ENCODE measurements at places on chromosomes 3 and 15.

GRCh38 chr15:99578809-99579208 is 13.0 kb downstream of the MEF2A start:
- H3K27ac ChIP-seq: no peak overlapping the region
- peaks cover 56% of the 10 kb centered on the region for H3K4me1 ChIP-seq
- DNase-seq: no peak
- H3K36me3 ChIP-seq: peaks cover 3% of the 10 kb centered on the region

DNA sequence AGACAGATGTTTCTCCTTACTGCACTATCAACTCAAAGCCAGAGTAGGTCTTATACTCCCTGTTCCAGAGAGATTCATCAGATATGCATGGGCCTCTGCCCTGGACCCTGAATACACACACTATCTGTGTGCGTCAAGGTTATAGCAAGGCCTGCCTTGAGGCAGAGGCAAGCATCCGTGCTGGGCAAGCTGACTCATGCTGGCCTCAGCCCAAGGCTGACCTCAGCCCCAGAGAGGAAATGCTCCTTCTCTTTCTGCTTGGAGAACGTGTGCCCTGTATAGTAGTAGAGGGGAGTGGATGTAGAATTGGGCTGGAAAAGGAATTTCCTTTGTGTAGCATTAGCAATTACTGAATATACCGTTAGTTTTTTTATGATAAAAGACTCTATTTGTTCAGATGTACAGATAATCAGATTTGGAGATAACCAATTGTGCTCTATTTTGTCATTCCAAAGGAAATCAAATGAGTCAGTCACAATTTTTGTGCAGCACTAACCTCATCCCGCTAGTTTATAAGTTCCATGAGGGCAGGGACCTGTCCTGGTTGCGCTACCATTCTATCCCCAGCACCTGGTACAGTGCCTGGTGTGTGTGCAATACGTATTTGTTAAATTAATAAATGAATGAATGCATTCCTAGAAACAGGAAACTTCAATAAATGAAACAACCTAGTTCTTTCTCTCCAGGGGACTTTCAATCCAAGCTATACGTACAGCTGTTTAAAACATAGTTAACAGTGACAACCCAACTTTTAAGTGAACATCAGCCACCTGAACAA is 13.3 kb upstream of the PAQR9 start:
- no peaks in the 10 kb centered on the region for H3K36me3 ChIP-seq
- peaks cover 23% of the 10 kb centered on the region for H3K27me3 ChIP-seq
- no peaks in the 10 kb centered on the region for H3K4me1 ChIP-seq
- no peak overlapping the region for H3K27ac ChIP-seq
- no peak overlapping the region for H3K4me3 ChIP-seq

DNA sequence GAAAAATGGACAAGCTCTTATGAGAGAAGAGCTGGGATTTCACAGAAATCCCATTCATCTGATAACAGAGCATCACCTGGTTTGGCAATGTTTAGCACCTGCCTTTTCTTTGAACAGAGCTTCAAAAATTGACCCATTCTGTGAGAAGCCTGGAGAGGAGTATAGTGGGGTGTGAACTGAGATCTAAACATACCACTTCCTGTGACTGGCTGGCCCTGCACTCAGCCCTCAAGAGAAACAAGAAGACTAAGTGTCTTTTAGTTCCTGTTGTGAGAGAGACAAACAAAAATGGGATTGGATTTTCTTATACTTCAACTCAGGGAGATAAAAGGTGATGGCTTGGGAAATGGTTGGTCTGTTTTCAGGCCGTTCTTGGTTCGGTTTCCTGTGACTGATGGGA is 1060.2 kb downstream of the ROBO1 start:
- no peaks in the 10 kb centered on the region for H3K27me3 ChIP-seq
- H3K4me3 ChIP-seq: no peak overlapping the region
- no peak overlapping the region for H3K27ac ChIP-seq

DNA sequence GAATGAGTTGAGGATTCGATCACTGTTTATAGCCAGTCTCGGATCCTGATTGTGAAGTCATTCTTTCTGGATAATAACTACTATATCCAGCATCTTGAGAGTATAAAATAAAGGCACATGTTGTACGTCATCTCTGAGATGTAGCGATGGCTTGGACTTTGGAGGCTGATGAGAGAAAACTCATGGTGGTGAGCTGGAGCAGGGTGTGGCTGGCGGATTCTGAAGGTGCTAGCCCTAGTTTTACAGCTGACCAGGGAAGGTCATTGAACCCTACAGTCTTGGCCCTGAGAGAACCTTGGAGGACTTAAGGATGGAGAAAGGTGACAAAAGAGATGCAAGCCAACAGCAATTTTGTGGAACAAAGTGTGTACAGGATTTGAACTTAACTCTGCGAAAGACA is 153.8 kb downstream of the IGF1R start:
- no peak overlapping the region for H3K27ac ChIP-seq
- H3K27me3 ChIP-seq: no peaks in the 10 kb centered on the region
- H3K36me3 ChIP-seq: no peaks in the 10 kb centered on the region

DNA sequence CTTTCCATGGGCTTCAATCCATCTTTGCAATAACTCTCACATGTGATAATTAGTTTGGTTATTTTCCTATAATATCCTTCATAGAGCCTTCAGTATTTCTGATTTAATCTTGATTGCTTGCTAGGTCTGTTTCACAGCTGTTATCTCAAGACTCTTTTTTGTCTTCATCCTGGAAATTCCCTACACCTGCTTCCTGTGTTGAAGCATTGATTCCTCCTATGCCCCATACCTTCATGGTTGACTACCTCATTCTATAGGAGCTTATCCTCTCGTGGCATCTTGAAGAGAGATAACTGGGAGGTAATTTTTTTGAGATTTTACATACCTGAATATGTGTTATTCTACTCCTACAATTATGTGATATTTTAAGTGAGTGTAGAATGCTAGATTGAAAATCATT is 26.7 kb downstream of the PIK3CA start:
- H3K4me1 ChIP-seq: peaks cover 32% of the 10 kb centered on the region
- no peak overlapping the region for H3K4me3 ChIP-seq
- DNase-seq: no peak
- H3K27ac ChIP-seq: no peak overlapping the region
- H3K27me3 ChIP-seq: no peaks in the 10 kb centered on the region
- H3K36me3 ChIP-seq: no peaks in the 10 kb centered on the region

- no peak for DNase-seq
- H3K4me1 ChIP-seq: no peaks in the 10 kb centered on the region
- H3K27ac ChIP-seq: no peak overlapping the region
- H3K4me3 ChIP-seq: no peak overlapping the region
- no peaks in the 10 kb centered on the region for H3K27me3 ChIP-seq
Observed at GRCh38 chr3:129950318-129951046, 24.0 kb upstream of the TRH start.

- H3K27me3 ChIP-seq: peaks cover 31% of the 10 kb centered on the region
- no peak for DNase-seq
- no peak overlapping the region for H3K4me3 ChIP-seq
- no peaks in the 10 kb centered on the region for H3K36me3 ChIP-seq
- H3K4me1 ChIP-seq: peaks cover 12% of the 10 kb centered on the region
Observed at GRCh38 chr3:12343047-12343501, 54.2 kb downstream of the PPARG start.

DNA sequence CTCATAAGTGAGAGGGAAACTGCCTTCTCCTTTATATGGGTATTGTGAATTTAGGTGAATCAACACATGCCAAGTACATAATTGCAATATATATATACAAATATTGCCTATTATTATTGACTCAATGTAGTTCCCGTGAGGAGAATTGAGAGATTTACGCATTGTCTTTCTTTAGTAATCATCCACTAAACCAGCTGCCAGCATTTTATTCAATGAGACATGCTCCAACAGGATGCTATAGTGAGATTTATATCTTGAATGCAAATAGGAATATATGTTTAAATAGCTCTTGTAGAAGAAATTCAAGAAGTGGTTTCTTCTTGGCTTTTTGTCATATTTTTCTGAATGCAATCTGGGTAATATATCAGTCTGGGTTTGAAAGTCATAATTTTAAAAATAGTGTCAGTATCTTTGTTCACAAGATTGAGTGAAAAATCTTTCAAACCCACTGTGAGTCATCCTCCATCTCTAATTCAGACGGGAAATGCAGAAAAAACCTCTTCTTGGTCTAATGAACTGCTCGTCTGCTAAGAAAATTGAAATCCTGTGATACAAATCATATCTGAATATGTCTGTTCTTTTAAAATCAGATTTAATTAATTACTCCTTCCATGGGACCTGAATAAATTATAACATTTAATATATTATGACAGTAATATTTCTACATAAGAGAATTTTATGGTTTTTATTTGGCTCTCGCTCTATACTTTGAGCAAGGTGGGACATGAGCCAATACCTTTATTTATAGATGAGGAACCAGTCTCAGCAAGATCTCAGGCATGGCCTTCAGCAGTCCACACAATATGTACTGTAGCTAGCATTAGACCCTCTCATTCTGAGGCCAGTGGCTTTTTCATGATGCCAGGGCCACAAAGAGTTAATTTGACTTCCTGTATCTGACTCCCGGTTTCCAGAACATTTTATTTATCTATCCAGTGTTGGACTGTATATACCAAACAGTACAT is 516.0 kb downstream of the GABRG3 start:
- H3K4me3 ChIP-seq: no peak overlapping the region
- no peaks in the 10 kb centered on the region for H3K4me1 ChIP-seq

DNA sequence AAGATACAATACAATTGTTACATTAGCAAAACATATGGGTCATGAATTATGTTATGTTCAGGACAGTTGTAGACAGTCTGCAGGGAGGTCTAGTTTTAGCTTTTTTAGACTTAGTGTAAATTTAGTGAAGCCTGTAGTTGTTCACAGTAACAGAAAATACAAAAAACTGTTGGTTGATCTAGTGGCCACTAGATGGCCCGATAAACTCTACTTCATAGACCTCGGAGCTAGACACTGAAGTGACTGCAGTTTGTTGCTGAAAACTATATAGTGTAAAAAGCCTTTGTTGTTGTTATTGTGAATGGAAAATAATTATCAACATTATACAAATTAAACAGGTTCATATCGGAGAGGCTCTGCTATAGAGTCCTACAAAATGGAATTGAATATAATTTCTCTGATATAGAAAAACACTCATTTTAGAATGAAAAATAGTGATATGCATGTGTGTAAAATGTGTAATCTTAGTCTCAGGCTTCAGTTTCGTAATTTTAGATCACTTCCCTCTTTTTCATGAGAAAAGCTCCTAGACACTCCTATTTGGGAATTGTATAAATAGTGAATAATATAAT is 18.3 kb downstream of the MAGEL2 start:
- H3K27ac ChIP-seq: no peak overlapping the region
- H3K4me1 ChIP-seq: no peaks in the 10 kb centered on the region
- H3K4me3 ChIP-seq: no peak overlapping the region
- DNase-seq: no peak
- peaks cover 8% of the 10 kb centered on the region for H3K27me3 ChIP-seq

- peaks cover 1% of the 10 kb centered on the region for H3K36me3 ChIP-seq
- peaks cover 12% of the 10 kb centered on the region for H3K27me3 ChIP-seq
- no peaks in the 10 kb centered on the region for H3K4me1 ChIP-seq
Observed at GRCh38 chr3:194730365-194730764, 44.7 kb downstream of the FAM43A start.

DNA sequence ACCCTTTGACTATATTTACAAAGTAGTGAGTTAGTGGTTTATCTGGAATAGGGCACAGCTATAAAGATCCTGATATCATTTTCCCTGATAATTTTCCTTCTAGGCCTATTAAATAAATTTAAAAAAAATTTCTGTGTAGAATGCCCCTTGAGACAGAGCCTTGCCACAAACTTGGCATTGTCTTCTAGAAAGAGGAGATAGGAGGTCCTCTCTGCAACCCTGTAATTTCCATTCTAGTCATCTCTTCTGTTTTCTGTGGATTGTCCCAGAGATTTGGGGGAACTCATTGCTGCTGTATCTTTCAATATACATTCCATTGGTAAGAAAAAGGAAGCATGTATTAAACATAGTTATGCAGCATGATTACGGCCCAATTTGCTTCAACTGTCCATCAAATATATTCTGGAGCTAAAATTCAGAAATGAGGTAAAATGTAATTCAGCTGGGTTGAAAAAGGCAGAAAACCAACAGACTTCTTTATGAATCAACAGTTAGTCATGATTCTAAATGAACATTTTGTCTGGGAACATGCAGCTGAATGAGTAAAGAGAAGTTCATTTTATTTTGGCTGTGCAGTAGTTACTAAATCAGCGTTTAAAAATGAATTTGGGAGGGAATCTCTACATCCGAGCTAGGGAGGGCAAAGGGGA is 401.1 kb downstream of the NAALADL2 start:
- no peak for DNase-seq
- no peaks in the 10 kb centered on the region for H3K4me1 ChIP-seq
- no peak overlapping the region for H3K4me3 ChIP-seq
- H3K36me3 ChIP-seq: no peaks in the 10 kb centered on the region
- no peak overlapping the region for H3K27ac ChIP-seq

DNA sequence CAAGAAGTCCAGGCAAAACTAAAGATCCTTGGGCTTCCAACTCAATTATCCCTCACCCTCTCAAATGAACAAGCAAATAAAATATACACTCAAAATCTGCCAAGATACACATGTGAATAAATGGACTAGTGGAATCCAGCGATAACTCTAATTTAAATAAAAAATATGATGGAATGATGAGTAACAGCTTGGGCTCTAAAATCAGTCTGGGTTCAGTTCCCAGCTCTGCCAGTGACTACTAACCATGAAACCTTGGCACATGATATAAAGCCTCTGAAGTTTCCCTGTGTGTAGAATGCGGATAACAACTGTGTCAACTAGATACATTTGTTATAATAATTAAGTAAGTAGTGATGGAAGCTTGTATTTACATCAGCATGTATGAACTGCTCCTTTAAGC is 81.3 kb downstream of the CADPS start:
- no peak overlapping the region for H3K4me3 ChIP-seq
- no peaks in the 10 kb centered on the region for H3K36me3 ChIP-seq
- no peaks in the 10 kb centered on the region for H3K27me3 ChIP-seq
- H3K4me1 ChIP-seq: peaks cover 7% of the 10 kb centered on the region

GRCh38 chr3:131260525-131260924 is 121.0 kb upstream of the NUDT16 start:
- no peaks in the 10 kb centered on the region for H3K4me1 ChIP-seq
- DNase-seq: no peak
- H3K27me3 ChIP-seq: no peaks in the 10 kb centered on the region

- H3K4me3 ChIP-seq: no peak overlapping the region
- no peaks in the 10 kb centered on the region for H3K27me3 ChIP-seq
- H3K4me1 ChIP-seq: no peaks in the 10 kb centered on the region
- H3K36me3 ChIP-seq: no peaks in the 10 kb centered on the region
- peak; percentile 48 for DNase-seq
Observed at GRCh38 chr3:54427941-54428871, 305.9 kb downstream of the CACNA2D3 start.
